Foreskin fibroblast (primary cell): ENCODE measurements at places on chromosomes 2 and 18.

DNA sequence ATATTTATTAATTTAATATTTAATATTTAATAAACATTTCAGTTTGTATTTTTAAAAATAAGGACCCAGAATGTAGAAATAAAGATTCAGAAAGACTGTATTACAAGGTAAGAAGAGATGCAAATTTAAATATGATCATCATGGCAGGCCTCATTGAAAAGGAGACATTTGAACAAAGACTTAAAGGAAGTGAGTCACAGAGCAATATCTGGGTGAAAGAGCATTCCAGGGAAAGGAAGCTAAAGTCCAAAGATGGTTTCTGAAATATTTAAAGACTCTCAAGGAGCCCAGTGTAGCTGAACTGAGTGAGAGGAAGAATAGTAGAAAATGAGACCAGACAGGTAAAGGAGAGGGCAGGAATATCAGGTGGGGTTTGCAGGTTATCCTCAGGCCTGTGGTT lies 5.9 kb downstream of the SCYGR4 start:
- peak; percentile 71 for DNase-seq

GRCh38 chr2:43044093-43044681 lies 182.2 kb downstream of the ZFP36L2 start:
- no peak for DNase-seq

GRCh38 chr2:134120406-134120732 lies 133.5 kb upstream of the MGAT5 start:
- no peak for DNase-seq

- DNase-seq, result peak; percentile 41
Measured at GRCh38 chr2:58039170-58039611, 7.4 kb upstream of the VRK2 start.

GRCh38 chr18:78405763-78406162 lies 573.9 kb upstream of the SALL3 start:
- no peak for DNase-seq

DNA sequence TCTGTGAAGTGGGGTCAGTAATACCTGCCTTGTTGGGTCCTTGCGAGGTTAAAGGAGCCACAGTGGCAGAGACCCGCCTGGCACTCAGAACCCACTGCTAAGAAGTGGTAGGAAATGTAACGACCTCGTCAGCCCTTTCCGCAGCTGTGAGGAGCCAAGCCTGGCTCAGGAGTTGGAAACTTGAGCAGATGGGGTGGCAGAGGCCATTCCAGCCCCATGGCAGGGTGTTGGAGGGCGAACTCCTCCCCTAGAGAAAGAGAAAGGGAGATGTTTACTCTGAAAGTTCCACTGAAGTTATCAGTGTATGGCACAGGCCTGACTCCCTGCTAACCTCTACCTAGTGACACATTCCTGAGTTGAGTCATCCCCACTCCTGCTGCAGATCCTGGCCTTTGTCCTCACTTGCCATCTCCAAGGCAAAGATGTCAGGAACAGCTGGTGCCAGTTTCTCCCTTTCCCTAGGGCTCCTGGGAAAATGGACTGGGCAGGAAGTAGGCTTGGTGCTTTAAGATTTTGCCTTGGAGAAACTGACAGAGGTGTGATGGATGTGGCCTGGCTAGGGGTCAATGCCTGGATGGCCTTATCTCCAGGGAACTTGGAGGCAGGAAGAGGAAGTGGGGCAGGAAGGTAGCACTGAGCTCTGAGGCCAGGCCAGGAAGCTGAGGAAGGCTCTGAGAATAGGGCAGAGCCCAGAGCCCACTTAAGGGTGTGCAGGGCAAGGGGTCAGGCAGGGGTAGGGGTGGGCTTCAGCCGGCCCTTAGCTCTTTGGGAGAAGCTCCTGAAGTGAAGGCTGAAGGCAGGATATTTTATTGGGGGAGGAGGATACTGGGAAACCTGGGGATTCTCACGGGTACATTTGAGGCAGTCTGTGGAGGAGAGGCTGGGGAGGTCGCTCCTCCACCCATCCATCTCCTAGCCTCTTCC lies 888 bp downstream of the VAMP5 start:
- peak; percentile 83 for DNase-seq

- DNase-seq, result no peak
Measured at GRCh38 chr2:104041351-104041750, 812.6 kb upstream of the POU3F3 start.

DNA sequence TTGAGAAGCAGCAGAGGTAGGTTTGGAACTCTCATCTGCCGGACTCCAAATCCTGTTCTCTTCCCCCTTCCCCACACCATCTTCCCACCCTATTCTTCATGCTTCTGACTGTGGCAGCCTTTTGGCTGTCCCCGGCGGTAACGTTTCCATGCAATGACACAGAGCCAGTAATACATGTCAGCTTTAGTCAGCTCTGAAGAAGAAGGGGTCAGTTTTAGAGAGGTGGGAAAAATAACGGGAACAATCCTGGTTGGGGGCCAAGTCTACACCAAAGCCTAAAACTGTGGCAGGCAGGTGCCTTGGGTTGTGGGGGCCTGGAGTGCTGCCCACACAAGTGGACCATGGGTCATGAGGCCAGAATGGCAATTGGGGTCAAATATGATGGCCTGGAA lies 106.8 kb downstream of the LPIN1 start:
- DNase-seq, result no peak

DNA sequence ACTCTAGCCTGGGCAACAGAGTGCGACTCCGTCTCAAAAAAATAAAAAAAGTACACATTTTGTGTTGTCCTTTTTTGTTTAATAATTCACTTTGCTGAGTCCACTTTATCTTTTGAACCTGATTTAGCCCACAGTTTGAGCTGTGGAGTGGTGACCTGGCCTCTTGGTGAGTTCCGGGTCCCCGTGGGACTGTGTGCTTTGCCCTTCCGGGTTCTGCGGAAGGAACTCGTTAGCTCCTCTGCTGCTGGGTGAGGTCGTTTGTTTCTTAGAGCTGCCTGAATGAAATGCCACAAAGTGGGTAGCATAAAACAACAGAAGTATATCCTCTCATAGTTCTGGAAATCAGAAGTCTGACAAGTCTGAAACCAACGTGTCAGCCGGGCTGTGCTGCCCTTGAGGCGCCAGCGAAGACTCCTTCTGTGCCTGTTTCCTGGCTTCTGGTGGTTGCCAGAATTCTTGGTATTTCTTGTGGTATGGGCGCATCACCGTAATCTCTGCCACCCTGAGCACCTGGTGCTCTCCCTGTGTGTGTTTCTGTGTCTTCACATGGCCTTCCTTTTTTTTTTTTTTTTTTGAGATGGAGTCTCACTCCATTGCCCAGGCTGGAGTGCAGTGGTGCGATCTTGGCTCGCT lies 3.5 kb downstream of the EFHD1 start:
- no peak for DNase-seq

DNA sequence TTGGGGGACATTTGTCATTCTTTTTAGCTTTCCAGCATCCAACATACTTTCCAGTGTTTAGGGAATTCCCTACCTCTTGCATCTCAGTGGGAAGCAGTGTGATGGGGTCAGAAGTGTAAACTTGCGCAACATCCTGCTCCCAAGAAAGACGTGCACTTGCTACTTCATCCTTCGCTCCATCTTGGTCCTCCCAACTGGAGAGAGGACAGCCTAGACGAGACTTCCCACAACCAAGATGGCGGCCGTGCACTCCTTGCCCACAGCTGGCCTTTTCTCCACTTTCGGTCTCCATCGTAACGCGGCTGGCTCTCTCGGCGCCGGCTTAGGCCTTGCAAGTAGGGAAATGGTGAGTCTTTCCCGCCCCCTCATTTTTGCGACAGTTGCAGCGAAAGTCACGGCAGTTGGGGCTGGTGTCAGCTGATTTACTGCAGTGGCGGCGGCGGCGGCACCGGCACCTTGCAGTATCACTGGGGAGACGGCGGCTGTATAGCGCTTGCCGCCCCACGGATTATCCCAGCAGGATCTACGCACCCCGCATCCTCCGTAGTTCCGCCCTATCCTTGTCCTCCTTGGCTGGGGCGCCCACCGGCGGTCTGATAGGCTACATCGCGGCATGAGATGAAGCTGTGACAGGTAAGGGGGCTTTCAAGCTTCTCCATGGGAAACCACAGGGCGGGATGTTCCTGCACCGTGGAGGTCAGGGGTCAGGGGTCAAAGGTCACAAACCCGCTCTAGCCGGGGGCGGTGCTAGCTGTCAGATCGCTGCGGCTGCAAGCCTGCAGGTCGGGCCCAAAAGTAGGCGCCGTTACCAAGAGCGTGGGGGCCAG lies at the start of gene WDR7:
Gene WDR7, plus strand, starts transcription at position 416 of the 827 bp plus-strand sequence. CDS start 21,157 bp downstream, outside the sequence.
- DNase-seq, result peak; percentile 98

- DNase-seq, result no peak
Measured at GRCh38 chr18:360676-361075, 92.8 kb upstream of the THOC1 start.

DNA sequence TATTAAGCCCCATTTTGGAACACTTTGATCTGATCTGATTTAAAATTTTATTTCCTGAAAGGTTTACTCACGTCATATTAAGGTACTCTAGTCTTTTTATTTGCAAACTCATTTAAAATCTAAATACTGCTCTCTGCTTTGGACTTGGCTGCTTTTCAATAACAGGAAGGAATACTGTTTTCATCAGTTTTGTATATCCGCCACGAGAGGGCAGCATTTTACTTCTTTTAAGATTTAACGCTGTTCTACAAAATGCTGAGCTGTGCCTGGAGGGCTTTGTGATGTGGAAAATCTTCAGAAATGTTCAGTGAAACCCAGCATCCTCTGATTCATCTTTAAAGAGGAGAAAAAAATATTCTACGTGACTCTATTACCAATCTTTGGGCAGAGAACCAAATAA lies 37.5 kb upstream of the SLC38A11 start:
- peak; percentile 92 for DNase-seq

GRCh38 chr2:27085673-27086089 lies 891 bp upstream of the KHK start:
- DNase-seq, result peak; percentile 80

GRCh38 chr2:46045888-46046287 lies 251.3 kb upstream of the EPAS1 start:
- DNase-seq, result no peak

DNA sequence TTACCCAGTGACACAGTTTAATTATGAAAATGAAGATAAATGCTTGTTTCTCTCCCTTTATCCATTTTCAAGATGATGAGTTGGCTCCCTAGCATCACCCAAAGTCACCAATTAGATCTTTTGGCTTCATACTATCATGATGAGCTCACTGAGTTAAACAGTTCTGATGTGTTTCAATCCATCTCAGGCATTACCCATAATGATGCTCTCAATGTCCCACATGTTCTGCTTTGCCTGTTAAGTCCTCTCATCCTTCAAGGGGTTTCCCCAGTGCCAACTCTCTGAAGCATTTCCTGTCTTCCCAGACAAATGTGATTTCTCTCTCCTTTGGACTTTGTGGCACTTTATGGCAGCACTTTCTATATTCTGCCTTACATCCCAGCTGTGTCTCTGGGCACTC lies 92.6 kb downstream of the EPB41L3 start:
- DNase-seq, result no peak

- peak; percentile 45 for DNase-seq
Measured at GRCh38 chr2:42810971-42811811, 18.8 kb upstream of the HAAO start.

DNA sequence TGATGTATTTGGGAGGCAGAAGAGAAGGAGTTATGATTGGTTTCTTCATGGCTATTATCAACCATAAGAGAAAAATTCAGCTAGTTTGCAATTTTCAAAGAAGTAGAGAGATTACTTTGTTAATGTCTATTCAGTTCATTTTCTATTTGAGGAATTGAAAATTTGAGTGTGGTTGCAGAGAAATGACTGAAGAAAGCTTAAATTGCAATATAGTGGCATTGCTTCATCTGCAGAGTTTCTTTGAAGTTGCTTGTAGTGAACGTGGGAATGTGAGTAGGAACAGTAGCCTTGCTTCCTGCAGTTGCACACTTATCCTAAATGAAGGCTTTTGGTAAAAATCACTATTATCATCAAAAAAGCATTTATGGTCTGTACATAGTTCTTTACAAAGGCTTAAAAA lies 14.7 kb upstream of the CYRIA start:
- no peak for DNase-seq

DNA sequence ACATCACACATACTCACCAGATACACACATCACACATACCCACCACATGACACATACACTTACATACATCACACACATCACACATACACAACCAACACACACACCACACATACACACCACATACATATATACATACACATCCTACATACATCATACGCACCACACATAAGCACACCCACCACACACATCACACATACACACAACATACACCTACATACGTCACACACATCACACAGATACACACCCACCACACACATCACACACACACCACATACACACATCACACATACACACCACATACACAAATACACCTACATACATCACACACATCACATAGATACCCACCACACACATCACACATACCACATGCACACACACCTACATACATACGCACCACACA lies 158.4 kb downstream of the NDUFA10 start:
- no peak for DNase-seq

- no peak for DNase-seq
Measured at GRCh38 chr2:136324966-136325365, 207.0 kb upstream of the CXCR4 start.

- DNase-seq, result no peak
Measured at GRCh38 chr2:23542230-23542789, 157.3 kb downstream of the KLHL29 start.

DNA sequence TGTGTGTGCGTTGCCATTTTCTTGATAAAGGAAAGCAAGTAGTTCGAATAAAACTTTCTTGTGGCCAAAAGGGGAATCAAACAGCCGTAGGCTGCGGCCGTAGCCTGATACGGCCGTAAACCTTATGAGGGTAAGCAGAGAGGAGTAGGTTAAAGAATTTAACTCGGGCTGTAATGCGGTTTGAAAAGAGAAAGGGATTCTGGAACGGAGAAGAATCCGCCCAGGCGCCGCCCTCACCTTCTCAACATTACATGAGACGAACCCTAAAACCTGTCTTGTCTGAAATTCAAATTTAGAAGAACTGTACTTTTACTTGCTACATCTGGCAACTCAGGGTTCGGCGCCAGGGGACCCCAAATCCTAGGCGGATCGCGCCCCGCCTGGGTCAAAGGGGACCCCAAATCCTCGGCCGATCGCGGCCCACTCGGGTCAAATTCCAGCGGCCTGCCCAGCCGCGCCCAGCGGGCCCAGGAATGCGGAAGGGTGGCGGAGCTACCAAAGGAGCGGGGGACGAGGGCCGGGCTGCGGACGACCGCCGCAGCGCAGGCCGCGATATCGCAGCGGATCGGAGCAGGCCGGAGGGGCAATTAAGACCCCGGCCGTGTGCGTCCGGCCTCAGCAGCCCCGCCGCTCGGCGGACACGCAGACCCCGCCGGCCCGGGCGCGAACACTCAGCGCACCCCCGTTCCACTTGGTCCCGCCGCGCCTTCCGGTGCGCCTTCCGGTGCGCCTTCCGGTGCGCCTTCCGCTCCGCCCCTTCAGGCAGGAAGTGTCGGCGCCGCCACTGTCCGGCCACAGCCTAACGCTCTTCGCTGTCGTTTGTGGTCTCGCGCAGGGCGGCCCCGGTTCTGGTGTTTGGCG lies at the start of gene MYL12B:
Gene MYL12B, plus strand, starts transcription at position 761 of the 861 bp plus-strand sequence. CDS start 10,766 bp downstream, outside the sequence.
- peak; percentile 65 for DNase-seq
